ENCODE measurements at places on chromosomes 1 and 21.
A peak's percentile ranks its signal among the peaks of the same experiment; 100 is the strongest.

- no peak for DNase-seq
Measured at GRCh38 chr1:17215545-17215890, 10.6 kb downstream of the PADI1 start.

DNA sequence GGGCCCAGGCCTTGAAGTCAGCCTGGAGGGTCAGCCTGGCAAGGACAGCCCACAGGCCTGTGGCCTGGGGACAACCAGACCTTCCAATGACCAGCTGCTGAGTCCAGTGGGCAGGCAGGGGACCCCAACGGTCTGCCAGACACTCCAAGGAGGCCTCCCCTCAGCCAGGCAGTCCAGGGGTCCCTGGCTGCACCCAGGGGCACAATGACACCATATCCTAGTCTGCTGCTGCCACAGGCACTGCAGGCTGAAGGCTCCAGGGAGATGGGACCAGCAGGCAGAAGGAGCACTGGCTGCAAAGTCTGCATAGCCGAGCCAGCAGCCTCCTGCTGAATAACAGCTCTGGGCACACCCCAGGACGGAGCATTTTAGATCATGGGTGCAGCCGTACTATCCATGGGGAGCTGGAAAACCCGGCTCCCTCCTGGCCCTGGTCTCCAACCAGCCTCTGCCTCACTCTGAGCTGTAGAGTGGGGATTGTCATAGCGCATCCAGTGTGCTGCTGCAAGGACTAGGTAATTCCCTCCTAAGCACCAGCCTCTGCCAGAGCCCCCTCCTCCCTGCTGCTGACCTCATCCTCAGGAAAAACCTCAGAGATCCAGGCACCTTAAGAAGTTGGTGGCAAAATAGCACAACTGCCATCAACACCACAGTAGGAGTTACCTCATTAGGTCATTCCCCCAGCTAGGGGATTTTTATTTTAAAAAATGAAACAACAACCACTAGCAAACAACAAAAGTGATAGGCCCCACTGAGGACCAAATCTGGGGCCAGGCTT is 4.8 kb upstream of the LAPTM5 start:
- no peak for DNase-seq

- no peak for DNase-seq
Measured at GRCh38 chr1:26097696-26098095, 13.9 kb upstream of the PDIK1L start.

GRCh38 chr1:223513309-223513708 is 120.1 kb downstream of the CCDC185 start:
- peak; percentile 79 for DNase-seq

GRCh38 chr21:30340714-30341573 is 3.5 kb upstream of the KRTAP27-1 start:
- peak; percentile 33 for DNase-seq

GRCh38 chr1:148372731-148373130 is 110.4 kb downstream of the PPIAL4G start:
- no peak for DNase-seq

GRCh38 chr1:223331929-223332328 is 32.0 kb downstream of the SUSD4 start:
- no peak for DNase-seq

DNA sequence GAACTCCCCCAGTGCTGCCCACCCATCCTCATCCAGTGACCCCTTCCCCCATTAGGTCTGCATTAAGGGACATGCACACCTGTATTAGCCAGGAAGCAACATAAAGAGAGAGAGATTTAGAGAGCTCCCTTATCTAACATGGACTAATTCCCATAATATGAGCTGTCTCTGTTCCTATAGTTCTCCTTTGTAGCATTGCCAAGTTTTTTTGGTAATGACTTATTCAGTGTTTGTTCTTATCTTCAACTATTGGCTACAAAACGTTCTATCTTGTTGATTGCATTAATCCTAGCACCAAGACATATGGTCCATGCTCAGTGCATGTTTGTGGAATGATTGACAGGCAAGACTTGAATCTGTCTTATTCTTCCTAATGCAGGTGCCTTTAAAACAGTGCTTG is 264.0 kb downstream of the ADGRL2 start:
- no peak for DNase-seq

DNA sequence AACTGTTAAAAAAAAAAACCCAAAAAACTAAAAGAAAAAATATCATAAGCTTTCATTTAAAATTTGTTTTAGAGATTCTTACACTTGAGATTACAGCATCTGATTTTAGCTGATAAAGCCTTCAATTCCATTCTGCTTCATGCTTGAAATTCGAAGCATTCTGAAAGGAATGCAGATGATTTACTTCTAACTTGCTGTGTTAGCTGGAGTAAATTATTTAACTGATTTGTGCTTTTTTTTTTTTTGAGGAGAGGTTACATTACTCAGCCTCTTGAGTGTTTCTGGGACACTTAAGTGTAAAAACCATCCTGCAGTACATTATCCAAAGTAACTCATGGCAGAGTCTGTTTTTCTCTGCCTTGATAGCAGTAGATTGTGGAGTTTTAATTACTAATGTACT is 4.5 kb upstream of the TRIM67 start:
- DNase-seq = no peak

GRCh38 chr1:52460694-52461093 is 56.3 kb downstream of the PRPF38A start:
- no peak for DNase-seq

DNA sequence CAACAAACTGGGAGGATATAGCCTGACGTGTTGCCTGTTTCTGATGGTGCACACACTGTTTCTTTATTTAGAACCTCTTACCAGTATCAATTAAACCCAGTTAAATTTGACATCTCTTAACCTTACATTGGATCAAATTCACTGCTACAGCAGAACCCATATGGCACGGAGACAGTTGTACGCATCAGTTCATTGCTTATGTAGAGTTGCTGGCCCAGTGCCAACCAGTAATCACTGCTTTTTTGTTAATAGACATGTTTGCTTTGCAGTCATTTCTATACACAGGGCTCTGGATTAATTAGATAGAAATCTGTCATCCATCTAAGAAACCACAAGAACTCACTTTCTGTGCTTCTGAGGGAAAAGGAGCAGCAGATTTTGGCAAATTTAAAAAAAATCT is 154.0 kb downstream of the RWDD3 start:
- DNase-seq = peak; percentile 34

DNA sequence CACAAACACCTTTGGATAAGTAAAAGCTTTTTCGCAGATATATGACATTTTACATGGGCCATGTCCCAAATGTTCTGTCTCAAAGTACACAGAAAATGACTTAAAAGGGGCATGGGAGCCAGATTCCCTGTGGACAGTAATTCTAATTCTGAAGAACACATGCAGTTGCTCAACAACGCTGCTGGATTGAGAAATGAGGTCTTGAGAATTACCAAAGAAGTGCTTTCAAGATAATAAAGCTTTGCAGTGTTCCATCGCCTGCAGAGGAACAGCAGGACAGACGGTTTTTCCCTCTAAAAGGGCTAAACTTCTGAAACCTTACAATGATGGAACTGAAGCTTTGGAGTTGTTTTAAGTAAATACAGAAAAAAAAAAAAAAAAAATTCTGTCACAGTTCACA is 55.3 kb upstream of the HSPA13 start:
- DNase-seq = no peak

DNA sequence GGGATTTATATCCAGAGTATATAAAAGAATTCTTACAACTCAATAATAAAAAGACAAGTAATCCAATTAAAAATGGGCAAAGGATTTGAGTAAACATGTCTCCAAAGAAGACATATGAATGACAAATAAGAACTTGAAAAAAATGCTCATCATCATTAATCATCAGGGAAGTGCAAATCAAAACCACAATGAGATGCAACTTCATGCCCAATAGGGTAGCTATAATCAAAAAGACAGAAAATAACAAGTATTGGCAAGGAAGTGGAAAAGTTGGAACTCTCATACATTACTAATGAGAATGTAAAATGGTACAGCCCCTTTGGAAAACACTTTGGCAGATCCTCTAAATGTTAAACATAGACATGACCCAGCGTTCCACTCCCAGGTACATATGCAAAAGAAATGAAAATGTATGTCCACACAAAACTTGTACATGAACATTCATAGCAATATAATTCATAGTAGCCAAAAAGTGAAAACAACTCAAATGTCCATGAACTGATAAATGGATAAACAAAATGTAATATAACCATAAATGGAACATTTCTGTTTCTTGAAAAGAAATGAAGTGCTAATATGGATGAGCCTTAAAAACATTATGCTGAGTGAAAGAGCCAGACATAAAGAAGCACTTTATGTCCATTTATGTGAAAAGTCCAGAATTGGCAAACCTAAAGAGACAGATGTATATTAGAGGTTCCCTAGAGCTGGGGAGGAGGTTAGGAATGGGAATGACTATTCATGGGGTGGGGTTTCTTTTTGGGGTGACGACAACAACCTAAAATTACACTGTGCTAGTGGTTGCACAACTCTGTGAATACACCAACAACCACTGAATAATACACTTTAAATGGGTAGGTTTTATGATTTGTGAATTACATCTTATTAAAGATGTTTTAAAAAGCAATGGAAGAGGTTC is 259.7 kb downstream of the RHOU start:
- DNase-seq = no peak

GRCh38 chr1:98870959-98871903 is 133.4 kb downstream of the PLPPR5 start:
- DNase-seq = no peak

GRCh38 chr1:16117936-16118335 is 37.9 kb downstream of the EPHA2 start:
- DNase-seq = no peak

GRCh38 chr1:29758781-29759499 is 522.6 kb downstream of the PTPRU start:
- no peak for DNase-seq

DNA sequence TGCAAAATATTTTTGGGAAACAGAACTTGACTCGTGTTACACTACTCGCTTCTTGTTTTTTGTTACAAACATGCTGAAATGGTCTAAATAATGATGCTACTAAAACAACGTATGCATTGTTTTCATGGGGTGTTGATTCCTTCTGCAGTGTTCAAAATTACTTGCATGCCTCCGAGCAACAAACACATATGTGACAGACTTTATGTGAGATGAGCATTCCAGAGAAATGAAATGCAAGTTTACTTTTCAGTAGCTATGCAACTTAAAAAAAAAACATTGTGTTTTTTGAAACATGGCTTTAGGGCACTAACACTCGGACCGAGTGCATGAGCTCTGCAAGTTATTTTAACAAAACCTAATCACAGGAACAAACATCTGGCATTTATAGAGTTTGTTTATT is 84.8 kb downstream of the CAMTA1 start:
- no peak for DNase-seq

DNA sequence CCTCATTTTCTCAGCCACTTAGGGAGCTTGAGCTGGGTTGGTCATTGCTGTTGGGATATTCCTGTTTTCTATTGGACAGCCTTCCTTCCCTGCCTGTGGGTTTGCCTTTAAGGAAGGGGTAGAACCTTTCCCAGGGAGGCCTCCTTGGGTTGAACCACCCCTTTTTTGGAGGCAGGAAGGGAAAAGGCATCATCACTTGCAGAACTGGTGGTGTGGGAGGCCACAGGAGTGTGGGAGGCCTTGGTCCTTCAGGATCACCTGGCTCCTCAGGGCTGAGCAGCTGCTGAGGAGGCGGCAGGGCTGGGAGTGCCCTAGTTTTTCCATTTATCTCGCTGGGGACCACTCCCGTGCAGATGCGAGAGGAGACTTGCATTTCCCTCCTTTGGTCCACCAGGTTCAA is 667 bp upstream of the CYB561D1 start:
- no peak for DNase-seq

DNA sequence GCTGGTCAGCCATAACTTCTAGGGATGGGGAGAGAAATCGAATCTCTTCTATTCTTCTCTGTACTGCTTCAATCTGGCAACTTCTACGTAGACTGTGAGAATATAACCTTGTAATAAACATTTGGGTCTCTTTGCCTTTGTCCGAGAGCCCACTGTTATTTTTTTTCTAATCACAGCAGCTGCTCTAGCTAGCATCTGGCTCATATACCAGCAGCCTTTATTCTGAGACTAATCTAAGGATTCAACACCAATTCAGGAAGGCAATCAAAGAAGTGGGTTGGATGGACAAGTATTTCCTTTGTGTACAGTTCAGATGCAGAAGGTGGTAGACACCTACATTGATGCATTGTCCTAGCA is 15.6 kb downstream of the PCP4 start:
- DNase-seq = no peak

DNA sequence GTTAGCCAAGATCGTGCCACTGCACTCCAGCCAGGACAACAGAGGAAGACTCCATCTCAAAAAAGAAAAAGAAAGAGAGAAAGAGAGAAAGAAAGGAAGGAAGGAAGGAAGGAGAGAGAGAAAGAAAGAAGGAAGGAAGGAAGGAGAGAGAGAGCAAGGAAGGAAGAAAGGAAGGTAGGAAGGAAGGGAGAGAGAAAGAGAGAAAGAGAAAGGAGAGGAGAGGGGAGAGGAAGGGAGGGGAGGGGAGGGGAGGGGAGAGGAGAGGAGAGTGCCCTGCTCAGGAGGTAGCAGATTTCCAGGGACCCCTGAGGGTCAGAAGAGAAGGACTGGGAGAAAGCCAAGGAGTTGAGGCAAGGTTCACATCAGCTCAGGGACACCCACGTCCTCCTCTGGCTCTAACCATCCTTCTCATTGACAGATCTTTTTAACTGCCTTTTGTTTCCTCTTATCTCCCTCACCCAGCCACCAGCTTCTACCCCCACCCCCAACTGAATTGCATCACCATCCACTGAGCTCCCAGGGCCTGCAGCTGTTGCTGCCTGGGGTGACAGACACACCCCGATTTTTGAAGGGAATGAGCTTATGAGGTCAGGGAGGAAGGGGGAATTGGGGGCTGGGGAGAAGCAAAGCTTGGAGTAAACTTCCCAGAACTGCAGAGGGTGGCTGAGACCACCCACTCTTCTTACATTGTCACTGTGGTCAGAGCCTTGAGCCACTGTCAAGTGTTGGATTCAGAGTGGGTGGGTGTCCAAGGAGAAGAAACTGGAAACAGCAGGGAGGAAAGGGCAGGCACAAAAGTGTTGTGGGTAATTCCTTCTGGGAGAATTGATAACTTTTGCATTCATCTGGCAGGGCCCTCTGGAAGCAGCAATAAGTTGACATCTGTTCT is 91.6 kb downstream of the GLUL start:
- no peak for DNase-seq

- no peak for DNase-seq
Measured at GRCh38 chr1:15876357-15877055, 29.0 kb downstream of the SPEN start.

- DNase-seq = no peak
Measured at GRCh38 chr1:49136738-49137251, 360.1 kb upstream of the BEND5 start.

- DNase-seq = no peak
Measured at GRCh38 chr1:66351913-66352312, 182.0 kb upstream of the SGIP1 start.

DNA sequence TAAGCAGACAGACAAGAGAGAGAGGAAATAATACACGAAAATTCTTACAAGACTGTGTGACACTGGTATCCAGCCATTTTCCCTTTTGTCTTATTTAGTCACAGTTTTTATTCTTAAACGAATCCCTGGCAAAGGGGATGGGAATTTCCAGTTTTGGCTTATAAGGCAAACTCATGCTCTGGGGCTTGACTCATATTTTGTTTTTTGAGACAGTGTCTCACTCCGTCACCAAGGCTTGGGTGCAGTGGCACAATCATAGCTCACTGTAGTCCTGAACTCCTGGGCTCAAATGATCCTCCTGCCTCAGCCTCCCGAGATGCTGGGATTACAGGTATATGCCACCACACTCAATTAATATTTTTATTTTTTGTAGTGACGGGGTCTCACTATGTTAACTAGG is 31.9 kb downstream of the PTGER3 start:
- DNase-seq = no peak

GRCh38 chr1:205983925-205984725 is 19.1 kb downstream of the RAB7B start:
- peak; percentile 16 for DNase-seq

- DNase-seq = no peak
Measured at GRCh38 chr1:164560121-164560541, 1.1 kb downstream of the PBX1 start.

- no peak for DNase-seq
Measured at GRCh38 chr1:83796409-83796808, 202.5 kb downstream of the TTLL7 start.

All from NCI-H1092 (cell line).